ENCODE measurements at places on chromosomes 16 and 17.

- DNase-seq = peak; percentile 56
These were observed 27.1 kb upstream of the IL21R start for GRCh38 chr16:27374804-27375425.

GRCh38 chr16:72785886-72786285, 262.0 kb downstream of the ZFHX3 start:
- DNase-seq = no peak

DNA sequence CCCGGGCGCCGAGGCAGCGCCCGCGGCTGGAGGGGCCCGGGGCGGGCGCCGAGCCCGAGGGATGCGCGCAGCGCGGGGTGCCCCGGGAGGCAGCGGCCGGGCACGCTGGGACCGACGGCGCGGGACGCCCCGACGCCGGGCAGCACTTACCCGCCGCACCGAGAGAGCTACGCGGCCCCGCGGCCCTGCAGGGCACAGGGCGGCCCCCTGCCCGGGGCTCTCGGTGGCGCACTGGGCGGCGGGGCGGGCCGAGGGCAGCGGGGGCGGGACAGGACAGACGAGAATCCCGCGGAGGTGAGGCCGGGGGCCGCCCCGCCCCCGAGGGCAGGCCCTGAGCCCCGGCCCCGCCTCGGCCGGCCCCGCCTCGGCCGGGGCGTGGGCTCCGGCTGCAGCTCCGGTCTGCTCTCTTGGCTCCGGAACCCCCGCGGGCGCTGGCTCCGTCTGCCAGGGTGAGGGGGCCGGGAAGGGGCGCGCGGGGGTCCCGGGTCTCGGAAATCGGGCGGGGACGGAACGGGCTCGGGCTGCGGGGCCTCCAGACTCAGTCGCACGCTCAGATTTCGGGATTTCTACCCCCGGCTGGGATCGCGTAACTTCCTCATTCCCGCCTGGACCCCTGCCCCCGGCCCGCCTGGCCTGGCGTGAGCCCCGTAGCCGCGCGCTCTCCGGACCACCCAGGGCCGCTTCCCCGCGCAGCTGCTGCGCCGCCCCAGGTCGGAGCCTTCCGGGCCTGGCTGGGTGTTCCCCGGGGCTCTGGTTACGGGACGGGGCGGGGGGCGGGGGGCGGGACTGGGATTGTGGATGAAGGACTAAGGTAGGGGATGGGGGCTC, at the start of gene PLD2:
Gene PLD2, plus strand, starts transcription at position 376 of the 828 bp plus-strand sequence. CDS start 621 bp downstream, outside the sequence.
- peak; percentile 57 for DNase-seq

DNA sequence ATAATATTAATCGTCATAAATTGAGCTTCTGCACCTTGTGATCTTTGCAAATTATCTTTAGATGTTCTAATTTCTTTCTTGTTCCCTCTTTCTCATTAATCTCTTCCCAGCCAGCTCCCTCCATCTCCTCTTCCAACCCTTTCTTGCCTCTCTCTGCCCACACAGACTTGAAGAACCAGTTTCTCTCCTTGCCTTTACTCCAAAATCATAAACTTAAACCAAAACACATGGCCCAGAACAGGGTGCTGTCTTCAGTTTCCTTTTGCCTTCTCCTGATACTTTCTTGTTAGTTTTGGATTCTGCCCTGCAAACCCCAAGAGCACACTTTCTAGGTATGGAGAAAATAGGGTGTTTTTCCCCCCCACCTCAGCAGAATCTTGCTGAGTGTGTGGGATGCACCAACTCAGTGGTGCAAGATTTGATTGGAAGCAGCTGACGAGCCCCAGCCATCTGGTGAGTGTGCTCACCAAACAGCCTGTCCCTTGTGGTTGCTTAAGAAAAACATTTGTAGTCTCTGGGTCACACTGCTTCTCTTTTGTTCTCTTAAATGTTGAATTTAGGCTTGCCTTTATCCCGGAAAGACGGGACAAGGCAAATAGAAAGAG, 175.8 kb upstream of the MAF start:
- DNase-seq = no peak

GRCh38 chr17:28216052-28216451, 102.9 kb upstream of the TMEM97 start:
- no peak for DNase-seq

DNA sequence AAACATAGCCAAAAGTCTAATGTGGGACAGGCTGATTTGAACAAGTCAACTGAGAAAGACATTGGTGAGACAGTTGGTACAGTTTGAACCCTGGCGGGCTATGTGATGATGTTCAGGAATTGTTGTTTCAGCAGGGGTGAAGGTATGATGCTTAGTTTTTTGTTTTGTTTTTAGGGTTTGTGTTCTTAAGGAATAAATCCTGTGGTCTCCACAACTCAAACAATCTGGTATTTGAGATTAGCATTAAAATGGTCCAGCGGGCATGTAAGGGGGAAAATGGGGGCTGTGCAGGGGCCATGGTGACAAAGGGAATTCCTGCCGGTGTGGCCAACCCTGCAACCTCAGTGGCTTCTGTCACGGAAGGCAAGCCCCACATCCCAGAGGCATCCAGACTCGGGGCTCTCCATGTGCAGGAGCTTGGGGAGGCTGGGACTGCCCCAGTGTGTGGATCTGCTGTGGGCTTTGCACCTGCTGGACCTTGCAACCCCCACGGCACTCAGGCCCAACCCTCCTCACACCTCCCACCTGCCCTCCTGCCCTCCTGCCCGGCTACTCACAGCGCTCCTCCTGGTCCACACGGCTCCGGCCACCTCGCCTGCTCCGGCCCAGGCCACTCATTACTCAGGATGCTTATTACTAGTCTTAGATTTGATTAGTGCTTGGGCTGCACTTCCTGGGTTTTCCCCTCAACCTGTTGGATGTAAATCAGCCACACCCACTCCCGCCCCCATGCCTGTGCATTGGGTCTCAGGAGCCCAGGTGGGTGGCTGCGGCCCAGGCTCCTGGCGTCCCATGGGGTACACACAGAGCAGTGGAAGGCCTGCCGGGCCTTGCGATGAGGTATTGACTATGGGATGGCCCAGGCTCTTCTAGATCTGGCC, at the start of gene TNFRSF13B:
Gene TNFRSF13B, minus strand, starts transcription at position 661 of the 881 bp plus-strand sequence. Its CDS starts 43 bp downstream, at position 618.
- DNase-seq = no peak

GRCh38 chr17:8151641-8152111, 528 bp downstream of the PER1 start:
- peak; percentile 77 for DNase-seq

DNA sequence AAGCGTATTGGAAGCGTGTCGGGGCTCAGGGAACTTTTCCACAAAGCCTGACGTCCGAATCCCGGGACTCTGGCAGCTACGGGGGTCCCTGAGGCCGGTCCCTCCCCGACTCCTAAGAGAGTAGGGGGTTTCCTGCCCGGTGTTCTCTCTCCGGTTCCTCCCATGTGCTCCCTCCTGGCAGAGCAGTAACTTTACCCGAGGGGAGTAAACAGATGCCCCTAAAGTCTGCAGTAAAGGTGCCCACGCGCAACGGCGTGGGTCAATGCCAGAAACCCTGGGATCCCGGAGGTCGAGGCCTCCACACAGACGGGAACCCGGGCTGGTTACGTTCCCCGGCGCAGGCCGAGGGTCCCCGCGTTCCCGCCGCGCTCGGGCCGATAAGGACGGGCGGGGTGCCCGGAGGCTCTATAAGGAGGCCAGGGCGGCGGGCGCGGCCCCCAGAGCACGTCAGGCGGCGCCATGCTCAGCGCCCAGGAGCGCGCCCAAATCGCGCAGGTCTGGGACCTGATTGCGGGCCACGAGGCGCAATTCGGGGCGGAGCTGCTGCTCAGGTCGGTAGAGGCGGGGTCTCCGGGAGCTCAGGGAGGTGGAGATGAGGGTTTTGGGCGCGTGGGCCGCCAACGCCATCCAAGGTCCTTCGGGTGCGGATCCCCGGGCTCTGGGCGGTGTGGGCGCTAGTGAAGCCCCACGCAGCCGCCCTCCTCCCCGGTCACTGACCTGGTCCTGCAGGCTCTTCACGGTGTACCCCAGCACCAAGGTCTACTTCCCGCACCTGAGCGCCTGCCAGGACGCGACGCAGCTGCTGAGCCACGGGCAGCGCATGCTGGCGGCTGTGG, at the start of gene HBM:
Gene HBM, plus strand, starts transcription at position 440 of the 836 bp plus-strand sequence. Its CDS starts 20 bp downstream, at position 460.
- DNase-seq = no peak

- DNase-seq = peak; percentile 47
These were observed 87.8 kb downstream of the SMG6 start for GRCh38 chr17:2215616-2216364.

DNA sequence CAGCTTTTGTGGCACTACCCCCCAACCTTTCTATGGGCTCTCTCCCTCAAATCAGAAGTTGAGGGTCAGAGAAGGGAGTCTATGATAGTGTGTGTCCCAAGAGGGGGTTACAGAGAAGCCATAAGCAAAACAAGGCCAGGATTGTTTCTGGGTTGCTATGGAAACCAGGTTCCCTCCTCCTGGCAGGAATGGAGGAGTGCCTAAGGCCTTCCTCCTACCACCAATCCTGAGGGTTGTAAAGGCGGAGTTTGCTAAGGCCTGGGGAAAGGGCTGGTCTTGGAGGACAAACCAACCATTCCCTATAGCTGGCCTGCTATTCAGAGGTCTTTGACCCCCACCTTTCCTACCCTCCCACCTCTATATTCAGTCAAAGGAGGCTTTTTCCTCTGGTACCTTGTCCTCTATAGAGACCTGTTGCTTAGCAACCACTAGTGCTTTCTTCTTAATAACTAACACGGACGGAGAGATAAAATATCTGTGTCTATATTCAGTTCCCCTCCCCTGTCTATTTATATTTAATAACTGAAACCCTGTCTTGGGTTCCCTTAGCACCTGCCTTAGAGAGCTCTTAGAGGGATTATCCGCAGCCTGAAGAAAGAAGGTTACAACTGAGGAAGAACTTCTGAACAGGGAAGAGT, 43.4 kb downstream of the NEUROD2 start:
- DNase-seq = no peak

DNA sequence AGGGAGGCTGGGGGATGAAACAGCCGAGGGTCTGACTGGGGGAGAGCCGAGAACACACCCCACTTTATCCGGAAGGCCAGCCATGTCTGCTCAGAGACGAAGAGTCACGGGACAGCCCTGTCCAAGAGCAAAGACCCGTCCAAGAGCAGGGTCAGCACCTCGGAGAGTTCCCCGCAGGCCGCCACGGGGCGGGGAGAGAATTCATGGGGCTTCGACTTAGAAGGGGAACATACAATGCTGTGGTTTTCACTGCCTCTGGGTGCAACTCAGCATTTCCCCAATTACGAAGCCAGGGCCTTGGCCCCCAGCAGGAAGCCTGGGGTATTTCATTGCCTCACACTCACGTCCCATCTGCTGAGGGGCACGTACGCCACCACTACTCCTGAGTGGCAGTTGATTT, 59.3 kb downstream of the JPH3 start:
- no peak for DNase-seq

GRCh38 chr17:35765086-35765710, 4.5 kb downstream of the C17orf50 start:
- no peak for DNase-seq

DNA sequence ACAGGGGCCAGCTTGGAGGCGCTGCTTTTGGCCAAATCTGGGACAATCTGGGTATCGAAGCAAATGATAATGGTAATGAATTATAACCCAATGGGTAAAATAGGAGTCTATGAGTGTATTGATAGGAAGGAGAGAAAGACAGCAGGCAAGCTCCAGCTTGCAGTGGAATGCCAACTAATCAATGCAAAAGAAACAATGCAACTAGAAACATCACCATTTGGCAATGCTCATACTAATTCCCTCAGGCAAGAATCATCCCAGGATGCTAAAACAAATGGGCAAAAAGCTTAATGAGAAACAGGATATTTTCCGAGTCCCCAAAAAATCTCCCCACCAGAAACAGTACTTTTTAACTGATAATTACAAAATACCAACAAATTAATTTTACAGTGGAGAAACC, 64.7 kb downstream of the ADCY9 start:
- no peak for DNase-seq

All from tibial nerve (tissue), 4 donors.